ENCODE measurements at places on chromosomes 12 and 14. TPM values are rescaled to one million over a fixed set of nuclear protein-coding genes. Genes with fewer than 3 reads are reported as not detected.

- no peak for DNase-seq
Measured at GRCh38 chr12:6336889-6337853, 4.7 kb downstream of the TNFRSF1A start.

GRCh38 chr14:61513986-61514830, 181.1 kb upstream of the HIF1A start:
- DNase-seq = no peak

The LRRK2 gene
- total RNA-seq = 0.35 TPM

GRCh38 chr14:101065246-101065645, 161.7 kb upstream of the RTL1 start:
- no peak for DNase-seq

The TSHR gene
- total RNA-seq = not detected

GRCh38 chr12:84976133-84976532, 59.9 kb downstream of the TSPAN19 start:
- no peak for DNase-seq

The OXA1L gene
- total RNA-seq = 203 TPM

The SERPINA5 gene
- 0.29 TPM for total RNA-seq

- no peak for DNase-seq
Measured at GRCh38 chr14:40463886-40464285, 1031.7 kb upstream of the FBXO33 start.

The PLBD1 gene
- total RNA-seq = 0.23 TPM

DNA sequence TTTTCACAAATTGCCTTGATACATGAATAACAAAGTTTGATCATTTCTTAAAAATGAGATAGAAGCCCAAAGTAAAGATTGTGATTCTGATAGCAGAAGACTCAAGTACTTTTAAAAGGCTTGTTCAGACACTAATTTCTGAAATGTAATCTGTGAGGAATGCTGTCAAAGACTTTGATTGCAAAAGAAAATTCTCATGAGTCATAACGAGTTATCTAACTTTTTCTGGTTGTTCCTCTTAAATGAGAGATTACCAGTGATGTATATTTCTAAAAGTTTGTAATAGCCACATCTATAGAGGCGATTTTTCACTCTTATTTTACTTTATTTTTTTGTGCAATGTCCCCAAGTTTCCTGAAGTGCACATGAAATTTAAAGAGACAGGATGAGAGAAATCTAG, 7.0 kb downstream of the PYGL start:
- DNase-seq = no peak

GRCh38 chr12:11658791-11659190, 9.3 kb downstream of the ETV6 start:
- no peak for DNase-seq

- no peak for DNase-seq
Measured at GRCh38 chr14:57771801-57772200, 94.1 kb downstream of the SLC35F4 start.

The PMEL gene
- total RNA-seq = 1.1 TPM

The CACNA1C gene
- 0.47 TPM for total RNA-seq

DNA sequence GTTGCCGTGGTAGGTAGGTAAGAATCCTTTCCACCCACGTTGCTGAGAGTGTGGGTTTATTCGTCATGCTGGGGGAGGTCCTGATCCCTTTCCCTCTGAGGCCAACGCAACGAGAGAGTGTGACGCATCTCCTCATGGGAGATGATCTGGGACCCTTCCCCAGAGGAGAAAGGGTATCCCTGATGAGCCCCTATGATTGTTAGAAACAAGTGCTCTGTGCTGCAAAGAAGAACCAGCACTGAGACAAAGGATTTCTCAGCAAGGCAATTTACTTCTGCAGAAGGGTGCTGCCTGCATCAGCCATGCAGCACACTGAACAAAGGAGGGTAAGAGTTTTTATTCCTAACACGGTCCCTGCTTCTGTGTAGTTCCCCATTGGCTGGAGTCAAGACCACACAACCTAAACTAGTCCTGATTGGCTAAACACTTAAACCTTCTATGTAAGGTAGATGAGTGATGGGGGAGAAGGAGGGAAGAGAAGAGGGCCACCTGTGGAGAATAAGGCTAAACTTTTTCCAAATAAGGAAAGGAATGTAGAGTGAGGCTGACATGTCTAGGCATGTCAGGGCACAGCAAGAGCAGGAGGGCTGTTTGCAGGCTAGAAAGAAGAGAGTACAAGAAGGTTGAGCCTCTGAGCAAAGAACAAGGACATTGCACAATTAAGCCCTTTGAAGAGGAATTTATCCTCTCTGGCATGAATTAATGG, 21.3 kb downstream of the CLEC2A start:
- no peak for DNase-seq

GRCh38 chr12:51677284-51677968, 86.4 kb downstream of the SCN8A start:
- DNase-seq = no peak

DNA sequence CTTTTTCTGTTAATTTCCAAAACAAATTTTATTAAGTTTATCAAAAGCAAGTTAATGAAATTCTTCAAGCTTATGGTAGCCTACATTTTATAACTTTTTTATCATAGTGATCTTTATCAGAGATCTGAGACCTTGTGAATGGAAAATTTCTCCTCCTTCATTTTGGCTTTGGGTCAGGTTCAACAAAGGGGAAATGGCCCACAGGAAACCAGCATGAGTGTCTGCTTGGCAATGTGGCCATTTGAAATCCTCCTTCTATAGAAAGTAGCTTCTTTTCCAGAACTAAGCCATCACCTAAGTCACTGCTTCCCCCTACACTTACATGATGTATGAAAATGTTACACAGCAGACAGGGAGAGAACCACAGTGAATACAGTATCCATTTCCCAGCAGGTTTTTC, 1.6 kb downstream of the RHOJ start:
- no peak for DNase-seq

GRCh38 chr12:93456077-93456476, 11.2 kb upstream of the MRPL42 start:
- no peak for DNase-seq

- DNase-seq = no peak
Measured at GRCh38 chr14:70904373-70904772, 2.9 kb upstream of the PCNX1 start.

- no peak for DNase-seq
Measured at GRCh38 chr12:109503611-109504010, 26.2 kb downstream of the UBE3B start.

- DNase-seq = no peak
Measured at GRCh38 chr12:18747895-18748294, 10.0 kb downstream of the CAPZA3 start.

GRCh38 chr12:51349026-51349425, 2.5 kb upstream of the CELA1 start:
- DNase-seq = no peak

DNA sequence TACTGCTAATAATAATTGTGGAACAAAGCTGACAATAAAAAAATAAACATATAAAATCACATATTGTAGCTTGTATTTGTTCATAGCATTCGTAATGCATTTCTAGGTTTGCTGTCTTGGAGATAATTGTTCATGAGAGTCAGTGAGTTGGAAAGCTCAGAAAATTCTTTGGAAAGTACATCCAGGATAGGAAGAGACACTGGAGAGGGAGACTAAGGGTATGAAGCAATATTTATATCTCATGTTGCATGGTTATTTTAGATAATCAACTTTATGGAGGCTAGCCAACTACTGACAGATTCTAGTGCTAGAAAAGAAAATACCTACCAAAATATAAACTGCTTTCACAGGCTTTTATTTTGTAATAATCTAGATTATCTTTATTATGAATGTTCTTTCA, 1095.2 kb downstream of the FSCB start:
- DNase-seq = no peak

GRCh38 chr12:3145033-3145432, 67.9 kb downstream of the TSPAN9 start:
- DNase-seq = no peak

The LHX5 gene
- not detected for total RNA-seq

DNA sequence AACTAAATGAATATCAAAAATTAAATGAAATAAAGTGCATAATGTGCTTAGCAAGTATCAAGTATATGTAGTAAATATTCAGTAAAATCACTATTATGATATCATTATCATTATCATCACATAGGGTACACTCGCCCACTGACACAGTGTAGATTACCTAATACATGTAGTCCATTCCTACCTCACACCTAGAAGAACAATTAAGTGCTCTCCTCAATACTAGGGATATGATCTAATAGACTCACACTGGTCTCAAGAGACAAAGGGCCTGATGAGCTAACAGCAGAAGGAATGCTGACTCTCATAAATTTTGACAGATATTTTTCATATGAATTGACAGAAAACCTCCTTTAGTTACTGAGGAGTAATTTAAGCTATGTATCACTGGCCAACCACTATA, 29.1 kb downstream of the FSCB start:
- DNase-seq = no peak

The SERPINA12 gene
- not detected for total RNA-seq

Measured in glomerular endothelial cell (primary cell).